NCI-H82 (cell line): ENCODE measurements at places on chromosomes 1 and 21.

GRCh38 chr1:154869351-154870114 is 548 bp downstream of the KCNN3 start:
- no peak for DNase-seq

DNA sequence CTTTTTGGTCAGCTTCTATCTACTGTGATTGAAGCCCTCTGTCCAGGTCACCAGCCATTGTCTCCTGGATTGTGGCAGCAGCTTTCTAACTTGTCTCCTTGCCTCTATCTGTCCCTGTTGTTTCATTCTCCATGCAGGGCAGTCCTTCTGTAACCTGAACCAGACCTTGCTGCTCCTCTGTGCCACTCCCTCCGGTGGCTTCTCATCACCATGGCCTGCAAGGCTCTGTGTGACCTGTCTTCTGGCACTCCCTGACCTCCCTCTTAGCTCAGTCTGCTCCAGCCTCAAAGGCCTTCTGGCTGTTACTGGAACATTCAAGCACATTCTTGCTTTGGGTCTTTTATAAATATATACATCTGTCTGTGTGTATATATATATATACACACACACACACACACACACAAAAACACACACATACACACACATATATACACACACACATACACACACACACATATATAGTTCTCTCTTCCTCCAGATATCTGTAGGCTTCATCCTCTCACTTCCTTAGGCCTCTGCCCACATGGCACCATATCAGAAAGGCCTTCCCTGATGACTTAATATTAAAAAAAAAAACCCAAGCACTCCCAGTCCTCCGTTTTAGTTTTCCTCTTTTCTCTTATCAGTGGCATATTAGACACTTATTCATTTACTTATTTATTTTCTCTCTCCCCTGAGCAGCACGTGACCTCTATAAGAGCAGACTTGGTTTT is 21.2 kb upstream of the JUN start:
- DNase-seq: no peak

DNA sequence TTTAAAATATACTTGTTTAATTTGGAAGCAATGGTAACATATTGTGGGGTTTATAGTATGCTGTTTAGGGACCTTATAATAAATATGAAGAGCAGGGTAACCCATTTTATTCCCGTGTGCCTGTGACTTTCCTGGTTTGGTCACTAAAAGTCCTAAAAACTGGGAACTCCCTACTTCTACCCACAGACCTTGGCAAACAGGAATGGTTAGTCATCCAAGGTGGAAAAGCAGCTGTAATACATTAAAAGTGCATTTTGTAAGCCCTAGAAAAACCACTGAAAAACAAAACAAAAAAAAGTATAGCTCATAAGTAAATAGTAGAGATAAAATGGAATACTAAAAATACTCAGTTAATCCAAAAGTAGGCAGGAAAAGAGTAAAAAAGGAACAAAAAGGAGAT is 538.9 kb downstream of the LMO4 start:
- DNase-seq: no peak

- no peak for DNase-seq
These were observed 37.2 kb downstream of the ATP2B4 start for GRCh38 chr1:203663821-203664220.

- DNase-seq: no peak
These were observed 219.2 kb downstream of the FOXD2 start for GRCh38 chr1:47656719-47657685.

DNA sequence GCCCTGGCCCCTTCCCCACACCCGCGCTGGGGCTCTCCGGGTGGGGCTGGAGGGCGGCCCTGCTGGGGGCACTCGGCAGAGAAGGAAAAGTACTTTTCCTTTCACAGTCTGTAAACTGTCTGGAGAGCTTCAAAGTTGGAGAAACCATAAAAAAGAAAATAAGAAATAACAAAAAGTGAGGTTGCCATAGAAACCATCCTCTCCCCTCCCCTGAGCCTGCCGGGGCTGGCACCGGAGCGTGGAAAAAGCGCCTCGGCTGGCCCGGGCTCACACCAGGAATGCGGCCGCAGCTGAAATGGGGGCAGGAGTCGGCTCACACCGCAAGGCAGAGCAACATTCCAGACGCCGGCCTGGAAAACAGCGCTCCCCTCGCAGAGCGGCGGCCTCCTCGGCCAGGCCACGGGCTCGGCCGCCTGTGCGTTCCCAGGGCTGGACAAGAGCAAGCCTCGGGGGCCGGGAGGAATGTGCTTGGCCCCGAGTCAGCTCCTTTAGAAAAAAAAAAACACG is 69.2 kb downstream of the MORN1 start:
- DNase-seq: no peak

GRCh38 chr21:45047257-45047656 is 27.1 kb upstream of the ADARB1 start:
- no peak for DNase-seq
